ENCODE measurements at places on chromosomes 3 and 15.

DNA sequence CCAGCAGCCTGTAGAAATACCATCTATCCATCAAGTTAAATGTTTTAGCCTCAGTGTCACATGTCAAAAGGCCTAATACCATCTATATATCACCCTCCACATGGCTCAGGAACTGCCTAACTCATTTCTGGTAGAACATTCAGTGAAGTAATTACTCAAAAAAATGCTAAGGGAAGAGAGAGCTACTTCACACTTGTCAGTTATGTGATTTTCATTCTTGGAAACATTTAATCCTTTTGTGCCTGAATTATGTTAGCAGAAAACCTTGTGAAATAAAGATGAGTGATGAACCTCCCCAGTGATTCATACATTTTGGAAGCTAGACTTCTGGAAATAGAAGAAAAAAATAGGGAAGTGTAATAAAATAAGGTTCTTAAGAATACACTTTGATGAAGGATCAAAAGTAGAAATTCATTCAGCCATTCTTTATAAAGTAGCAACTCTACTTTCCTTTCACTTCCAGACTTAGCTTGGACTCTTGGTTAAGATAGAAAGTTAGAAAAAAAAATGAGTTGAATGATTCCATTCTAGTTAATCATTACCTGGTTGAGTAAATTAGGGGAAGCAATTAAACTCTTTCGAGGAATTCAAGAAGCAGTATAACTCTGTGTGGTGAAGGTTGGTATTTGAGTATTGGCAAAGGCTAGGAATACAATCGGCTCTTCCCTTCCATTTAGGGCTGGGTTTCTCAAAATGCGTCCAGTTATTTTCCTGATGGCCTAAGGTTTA lies 3.6 kb downstream of the OTOL1 start:
- no peak for DNase-seq

DNA sequence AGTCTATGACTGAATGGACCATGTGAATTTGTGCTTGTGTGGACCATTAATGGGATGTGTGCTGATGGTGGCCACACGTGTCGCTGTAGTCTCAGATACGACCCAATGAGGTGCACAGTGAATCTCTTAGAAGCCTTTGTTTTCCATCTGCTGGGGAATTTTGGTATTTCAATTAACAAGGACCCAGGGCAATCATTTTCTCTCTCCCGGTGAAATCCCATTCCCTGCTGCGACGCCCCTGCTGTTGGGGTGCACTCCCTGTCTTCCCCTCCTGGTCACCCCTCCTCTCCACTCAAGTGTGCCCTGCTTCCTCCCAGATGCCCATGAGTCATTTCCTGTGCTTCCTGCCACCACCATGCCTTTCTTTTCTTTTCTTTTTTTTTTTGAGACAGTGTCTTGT lies 32.7 kb downstream of the EBLN2 start:
- no peak for DNase-seq

DNA sequence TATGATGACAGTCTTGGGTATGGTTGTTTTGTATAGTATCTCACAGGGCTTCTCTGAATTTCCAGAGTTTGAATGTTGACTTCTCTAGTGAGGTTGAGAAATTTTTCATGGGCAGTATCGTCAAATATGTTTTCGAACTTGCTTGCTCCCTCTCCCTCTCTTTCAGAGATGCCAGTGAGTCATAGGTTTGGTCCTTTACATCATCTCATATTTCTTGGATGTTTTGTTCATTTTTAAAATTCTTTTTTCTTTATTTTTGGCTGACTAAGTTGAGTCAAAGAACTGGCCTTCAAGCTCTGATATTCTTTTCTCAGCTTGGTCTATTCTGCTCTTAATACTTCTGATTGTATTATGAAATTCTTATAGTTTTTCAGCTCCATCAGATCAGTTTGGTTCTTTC lies 282.3 kb upstream of the NECTIN3 start:
- no peak for DNase-seq

GRCh38 chr3:99706410-99706809 lies 68.0 kb downstream of the COL8A1 start:
- no peak for DNase-seq

DNA sequence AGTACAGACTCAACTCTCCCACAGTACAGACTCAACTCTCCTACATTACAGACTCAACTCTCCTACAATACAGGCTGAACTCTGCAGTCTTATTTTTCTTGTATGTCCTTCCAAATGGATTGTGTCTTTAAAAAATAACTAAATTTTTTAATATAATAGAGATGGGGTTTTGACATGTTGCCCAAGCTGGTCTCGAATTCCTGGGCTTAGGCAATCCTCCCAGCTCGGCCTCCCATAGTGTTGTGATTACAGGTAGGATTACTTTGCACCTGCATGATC lies 31.2 kb upstream of the UBXN7 start:
- DNase-seq: no peak
